ENCODE measurements at places on chromosomes 6 and 20.

GRCh38 chr20:15248618-15249395 is 911.4 kb upstream of the FLRT3 start:
- DNase-seq, result no peak

DNA sequence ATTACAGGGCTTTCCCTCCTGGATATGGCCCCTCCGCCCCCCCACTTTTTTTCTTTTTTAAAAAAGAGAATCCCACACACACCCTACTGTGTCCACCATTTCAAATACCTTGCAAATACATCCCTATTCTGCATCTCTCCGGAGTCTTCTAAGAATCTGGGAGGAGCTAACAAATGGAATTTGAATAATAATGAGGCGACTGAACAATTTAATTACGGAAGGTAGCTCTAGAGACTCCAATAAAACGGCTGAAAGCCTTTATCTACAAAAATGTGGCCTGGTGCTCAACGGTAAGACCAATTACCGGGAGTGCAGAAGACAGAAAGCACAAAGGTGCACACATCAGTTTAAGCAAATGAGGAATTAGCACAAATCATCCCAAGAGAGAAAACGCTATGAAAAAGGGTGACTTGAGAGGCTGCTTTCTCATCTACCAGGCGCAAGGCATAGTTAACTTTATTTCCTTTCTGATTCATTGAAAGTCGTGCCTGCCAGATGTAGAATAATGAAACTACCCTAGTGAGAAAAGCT is 1.8 kb downstream of the RRAGD start:
- no peak for DNase-seq

GRCh38 chr20:49477200-49477599 is 5.3 kb downstream of the KCNB1 start:
- DNase-seq, result no peak

- DNase-seq, result no peak
These were observed 12.3 kb upstream of the DEFB112 start for GRCh38 chr6:50062051-50062450.

GRCh38 chr20:32110173-32110704 is 725 bp downstream of the TM9SF4 start:
- DNase-seq, result no peak

- no peak for DNase-seq
These were observed 46.8 kb downstream of the SPATA2 start for GRCh38 chr20:49868538-49868937.

DNA sequence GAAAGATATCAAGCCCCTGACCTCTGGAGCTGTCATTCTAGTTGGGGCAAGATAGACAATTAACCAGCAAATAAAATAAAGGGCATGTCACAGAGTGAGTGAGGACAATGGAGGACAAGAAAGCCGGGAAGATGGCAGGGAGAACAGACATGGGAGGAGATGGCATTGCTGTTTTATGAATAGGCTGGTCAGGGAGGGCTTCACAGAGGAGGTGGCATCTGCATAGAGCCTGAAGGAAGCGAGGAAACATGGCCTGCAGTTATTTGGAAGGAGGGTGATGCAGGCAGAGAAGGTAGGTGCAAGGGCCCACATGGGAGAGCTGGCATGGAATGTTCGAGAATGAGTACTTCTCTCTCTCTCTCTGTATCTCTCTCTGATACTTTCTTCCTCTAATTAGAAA is 63.7 kb downstream of the EFCAB8 start:
- DNase-seq, result no peak

DNA sequence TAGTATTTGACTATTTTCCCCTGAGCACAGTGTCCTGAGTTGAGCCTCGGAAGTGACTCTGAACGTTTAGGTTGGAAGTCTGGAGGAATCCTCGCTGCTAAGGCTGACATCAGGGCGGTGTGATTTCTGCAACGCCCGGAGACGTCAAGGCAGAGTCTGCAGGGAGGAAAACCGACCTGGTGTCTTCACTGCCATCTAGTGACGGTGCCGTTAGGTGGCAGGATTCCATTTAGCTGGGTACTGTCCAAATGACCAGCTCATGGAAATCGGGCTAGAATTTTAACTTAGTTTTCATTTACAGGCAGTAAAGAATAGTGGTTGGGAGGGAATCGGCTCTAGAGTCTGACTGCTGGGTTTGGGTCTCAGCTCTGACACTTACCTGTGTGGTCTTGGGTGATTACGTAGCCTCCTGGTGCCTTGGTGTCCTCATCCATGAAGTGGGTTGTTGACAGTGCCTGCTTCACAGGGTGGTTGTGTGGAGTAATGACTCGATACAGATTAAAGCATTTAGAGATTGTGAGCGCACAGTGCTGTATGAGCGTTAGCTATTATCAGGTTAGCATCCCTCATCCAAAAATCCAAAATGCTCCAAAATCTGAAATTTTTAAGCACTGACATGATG is 35.0 kb downstream of the FOXF2 start:
- peak; percentile 71 for DNase-seq

DNA sequence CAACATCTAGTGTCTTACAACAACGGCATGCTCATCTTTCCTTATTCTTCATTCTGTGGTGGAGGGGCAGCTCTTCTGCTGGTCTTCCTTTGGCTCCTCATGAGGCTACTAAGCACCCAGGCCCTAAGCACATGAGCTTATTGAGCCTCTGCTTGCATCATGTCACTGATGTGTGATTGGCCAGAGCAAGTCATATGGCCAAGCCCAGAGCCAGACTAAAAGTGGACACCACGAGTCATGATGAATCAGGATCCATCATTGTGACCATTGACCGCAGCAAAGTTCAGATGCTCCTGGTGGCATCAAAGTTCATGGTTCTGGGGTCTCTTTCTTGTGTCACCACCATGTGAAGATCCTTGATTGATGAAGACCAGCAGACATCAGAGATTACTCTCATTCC is 192.0 kb upstream of the FOXA2 start:
- DNase-seq, result no peak

- DNase-seq, result no peak
These were observed 326.6 kb downstream of the ZFAND3 start for GRCh38 chr6:38146021-38146733.

- DNase-seq, result no peak
These were observed 30.9 kb upstream of the XRN2 start for GRCh38 chr20:21272279-21272678.

DNA sequence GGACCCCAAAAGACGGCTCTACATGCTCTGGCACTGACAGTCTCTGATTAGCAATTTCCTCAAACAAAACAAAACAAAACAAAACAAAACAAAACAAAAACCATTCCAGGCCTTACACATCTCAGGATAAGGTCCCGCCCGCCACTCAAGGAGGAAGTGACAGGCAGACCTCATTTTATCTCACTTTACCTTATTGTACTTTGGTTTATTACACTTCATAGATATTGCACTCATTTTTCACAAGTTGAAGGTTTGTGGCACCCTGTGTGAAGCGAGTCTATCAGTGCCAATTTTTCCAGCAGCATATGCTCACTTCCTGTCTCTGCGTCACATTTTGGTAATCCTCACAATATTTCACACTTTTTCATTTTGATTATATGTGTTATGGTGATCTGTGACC is 15.2 kb downstream of the ZBP1 start:
- DNase-seq, result no peak

- DNase-seq, result no peak
These were observed 82.9 kb upstream of the MLN start for GRCh38 chr6:33886673-33887144.

- no peak for DNase-seq
These were observed 129.0 kb downstream of the ANKRD60 start for GRCh38 chr20:58099291-58099935.

GRCh38 chr20:15814360-15814759 is 758.9 kb downstream of the KIF16B start:
- no peak for DNase-seq

DNA sequence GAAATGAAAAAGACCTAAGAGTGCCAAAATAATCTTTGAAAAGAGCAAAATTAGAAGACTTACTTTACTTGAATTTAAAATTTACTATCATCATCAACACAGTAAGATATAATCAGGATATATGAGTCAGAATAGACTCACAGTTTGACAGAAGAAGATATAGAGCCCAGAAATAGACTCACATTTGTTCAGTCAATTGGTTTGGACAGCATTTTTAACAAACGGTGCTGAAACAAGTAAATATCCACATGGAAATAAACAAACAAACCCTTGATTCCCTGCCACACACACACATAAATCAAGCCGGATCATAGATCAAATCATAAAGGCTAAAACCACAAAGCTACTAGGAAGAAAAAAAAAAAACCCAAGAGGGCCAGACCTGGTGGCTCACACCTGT is 291.1 kb downstream of the ADGRG6 start:
- no peak for DNase-seq

DNA sequence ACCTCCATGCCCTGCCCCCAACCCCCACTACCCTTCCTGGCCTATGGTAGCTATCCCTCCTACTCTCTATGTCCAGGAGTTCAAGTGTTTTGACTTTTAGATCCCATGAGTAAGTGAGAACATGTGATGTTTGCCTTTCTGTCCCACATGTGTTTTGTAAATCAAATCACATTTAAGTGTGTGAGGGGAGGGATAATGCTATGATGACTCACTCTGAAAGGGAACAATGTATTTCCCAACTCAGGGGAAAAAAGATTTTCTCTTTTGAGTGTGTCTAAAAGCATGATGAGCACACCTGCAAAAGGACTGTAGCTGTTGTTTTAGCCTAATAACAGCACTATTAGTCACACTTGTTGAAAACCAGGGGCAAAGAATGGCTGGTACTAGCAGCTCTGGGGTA is 193.7 kb downstream of the GJA10 start:
- DNase-seq, result no peak

DNA sequence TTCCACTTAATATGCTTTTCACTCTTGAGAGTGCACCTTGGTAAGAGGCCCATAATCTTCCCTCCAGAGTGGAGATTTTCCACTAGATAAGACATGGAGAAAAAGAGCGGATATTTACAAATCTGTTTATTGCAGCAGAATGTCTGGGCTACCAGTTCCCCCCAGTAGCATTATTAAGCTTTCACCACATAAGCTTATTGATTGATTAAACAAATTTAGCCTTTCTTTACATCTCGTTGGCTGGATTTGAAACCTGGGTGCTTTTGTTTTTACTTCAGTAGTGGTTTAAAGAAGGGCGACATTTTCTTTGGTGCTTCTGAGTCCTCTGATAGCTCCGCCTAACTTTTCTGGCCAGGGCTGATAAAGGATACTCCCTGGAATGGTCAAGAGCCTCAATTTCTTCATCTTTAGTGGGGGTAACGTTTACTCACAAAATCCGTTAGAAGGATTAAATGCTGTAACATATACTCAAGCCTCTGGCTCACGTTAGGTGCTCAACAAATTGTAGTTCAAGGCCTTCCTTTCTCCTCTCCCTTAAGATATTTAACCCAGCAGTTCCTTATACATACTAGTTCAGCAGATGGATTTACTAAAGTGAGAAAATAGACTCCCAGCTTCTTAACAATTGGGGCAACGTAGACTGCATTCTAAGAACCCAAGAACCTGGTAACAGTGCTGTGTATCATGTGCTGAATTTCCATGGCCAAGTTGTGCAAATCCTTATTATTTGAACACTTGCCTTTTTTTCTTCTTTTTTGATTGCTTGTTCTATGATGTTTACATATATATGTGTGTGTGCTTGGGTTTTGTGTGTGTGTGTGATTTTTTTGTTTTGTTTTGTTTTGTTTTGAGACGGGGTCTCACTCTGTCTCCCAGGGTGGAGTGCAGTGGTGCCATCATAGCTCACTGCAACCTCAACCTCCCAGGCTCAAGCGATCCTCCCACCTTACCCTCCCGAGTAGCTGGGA is 91.4 kb downstream of the RREB1 start:
- DNase-seq, result no peak

DNA sequence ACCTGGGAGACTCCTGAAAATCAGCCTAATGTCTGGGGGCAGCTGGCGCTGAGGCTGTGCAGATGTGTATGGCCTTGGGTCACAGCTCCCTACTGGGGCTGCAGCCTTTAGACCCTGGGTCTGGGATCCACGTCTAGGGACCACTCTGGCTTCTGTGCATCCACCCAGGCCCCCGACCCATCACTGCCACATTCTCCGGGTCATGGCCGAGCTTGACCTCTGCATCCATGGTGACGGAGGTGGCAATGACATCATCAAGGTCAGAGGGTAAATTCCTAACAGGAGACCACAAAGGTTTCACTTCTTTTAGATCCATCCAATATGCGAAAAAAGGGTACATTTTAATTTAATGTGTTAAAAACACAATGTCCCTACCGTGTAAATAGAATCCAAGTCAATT is 14.5 kb upstream of the PCMTD2 start:
- no peak for DNase-seq

Measured in NCI-H460 (cell line).